Central memory CD4-positive, alpha-beta T cell (primary cell): ENCODE measurements at places on chromosomes 3 and 15.

GRCh38 chr3:182989566-182989965 is 9.2 kb upstream of the DCUN1D1 start:
- no peak for DNase-seq

DNA sequence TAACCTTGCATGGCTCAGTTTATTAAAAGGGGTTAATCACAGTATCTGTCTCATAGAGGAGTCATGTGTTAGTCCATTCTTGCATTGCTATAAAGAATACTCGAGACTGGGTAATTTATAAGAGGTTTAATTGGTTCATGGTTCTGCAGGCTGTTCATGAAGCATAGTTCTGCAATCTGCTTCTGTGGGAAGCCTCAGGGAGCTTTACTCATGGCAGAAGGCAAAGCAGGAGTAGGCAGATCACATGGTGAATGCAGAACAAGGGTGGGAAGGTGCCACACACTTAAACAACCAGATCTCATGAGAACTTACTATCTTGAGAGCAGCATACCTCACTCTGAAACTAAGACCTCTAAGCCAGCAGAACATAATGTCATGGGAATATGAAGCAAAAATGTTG is 42.2 kb upstream of the PTX3 start:
- no peak for DNase-seq

DNA sequence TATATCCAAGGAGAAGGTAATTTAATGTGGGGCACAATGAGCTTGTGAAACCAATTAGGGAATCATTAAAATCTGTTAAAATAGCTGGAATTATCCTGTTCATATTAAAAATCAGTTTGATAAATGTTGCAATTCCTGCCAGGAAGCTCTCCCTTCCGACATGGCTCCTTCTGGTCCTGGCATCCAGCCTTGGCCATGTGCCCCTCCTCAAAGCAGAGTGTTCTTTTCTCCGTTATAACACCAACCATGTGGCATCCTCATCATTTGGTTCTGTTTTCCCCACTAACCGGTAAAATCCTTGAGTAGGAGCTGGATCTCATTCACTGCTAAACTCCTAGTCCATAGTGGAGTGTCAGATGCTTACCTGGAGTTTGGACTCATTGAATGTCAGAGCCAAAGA is 127.2 kb downstream of the ARNT2 start:
- DNase-seq: no peak

DNA sequence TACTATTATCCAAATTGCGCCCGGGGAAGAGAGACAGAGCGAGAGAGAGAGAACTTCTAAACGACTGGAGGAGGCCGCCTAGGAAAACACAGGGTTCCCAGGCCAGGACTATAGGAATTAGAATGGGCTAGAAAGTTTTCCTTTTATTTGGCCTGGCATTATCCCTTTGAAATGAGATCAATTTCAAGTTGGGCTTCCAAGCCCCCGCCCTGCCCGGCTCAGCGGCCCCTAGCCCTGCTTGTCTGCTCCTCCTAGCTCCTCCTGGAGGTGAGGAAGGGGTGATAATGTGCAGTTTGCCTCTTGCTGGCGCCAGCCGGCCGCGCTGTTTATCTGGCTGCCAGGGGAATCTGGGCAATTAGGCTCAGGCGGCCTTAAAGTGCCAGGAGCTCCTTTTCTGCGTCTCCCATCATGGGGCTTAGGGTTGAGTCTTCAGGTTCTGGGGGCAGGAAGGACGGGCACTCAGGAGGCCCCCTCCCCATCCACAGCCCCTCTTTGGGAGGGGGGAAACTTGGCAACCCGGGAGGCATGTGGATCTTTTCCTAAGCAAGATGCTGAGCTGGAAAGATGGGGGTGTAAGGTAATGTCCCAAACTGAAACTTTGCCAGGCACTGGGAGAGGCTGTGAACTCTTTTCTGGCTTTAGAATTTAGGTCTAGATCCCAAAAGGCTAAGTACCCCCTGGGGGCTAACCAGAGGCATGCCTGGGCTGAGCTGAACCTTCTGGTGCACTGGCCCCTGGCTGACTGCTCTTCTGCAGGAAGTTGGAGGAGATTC is 5.5 kb downstream of the SMAD6 start:
- no peak for DNase-seq

DNA sequence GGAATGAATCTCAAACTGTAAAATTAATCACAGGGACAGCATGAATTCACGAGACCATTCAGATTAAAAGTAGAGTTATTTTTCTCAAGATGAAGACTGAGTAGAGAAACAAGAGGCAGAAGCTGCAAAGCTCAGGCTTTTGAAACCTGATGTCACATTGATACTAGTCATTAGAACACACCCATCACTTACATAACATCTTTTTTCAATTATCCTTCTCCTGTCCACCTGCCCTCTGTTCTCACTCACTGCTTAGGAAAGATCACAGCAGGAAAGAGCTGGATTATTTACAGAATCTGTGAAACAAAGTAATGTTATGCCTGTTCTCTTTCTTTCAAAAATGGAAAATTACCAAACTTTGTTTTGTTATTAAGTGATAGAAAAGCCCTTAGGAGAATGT is 72.0 kb upstream of the CDAN1 start:
- DNase-seq: no peak

- no peak for DNase-seq
Measured at GRCh38 chr3:48271763-48272498, 31.0 kb downstream of the ZNF589 start.

GRCh38 chr15:76983590-76984375 is 11.1 kb upstream of the PSTPIP1 start:
- DNase-seq: no peak

DNA sequence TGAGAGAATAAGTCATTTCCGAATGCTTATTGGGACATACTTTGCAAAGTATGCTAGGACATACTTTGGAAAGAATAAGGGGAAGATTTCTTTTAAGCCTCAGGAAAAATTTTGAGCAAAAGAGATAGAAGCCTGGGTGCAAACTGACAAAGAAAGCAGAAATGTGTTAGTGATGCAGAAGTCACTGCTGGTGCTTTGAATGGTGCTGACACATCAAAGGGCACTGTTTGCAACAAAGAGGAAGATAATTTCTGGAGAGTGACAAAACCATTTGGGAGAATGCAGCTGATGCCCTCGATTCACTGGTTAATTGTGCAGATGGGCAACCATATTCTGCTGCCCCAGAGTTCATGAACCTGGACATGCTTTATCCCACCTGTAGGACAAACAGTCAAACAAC is 11.0 kb upstream of the RAP2B start:
- no peak for DNase-seq

DNA sequence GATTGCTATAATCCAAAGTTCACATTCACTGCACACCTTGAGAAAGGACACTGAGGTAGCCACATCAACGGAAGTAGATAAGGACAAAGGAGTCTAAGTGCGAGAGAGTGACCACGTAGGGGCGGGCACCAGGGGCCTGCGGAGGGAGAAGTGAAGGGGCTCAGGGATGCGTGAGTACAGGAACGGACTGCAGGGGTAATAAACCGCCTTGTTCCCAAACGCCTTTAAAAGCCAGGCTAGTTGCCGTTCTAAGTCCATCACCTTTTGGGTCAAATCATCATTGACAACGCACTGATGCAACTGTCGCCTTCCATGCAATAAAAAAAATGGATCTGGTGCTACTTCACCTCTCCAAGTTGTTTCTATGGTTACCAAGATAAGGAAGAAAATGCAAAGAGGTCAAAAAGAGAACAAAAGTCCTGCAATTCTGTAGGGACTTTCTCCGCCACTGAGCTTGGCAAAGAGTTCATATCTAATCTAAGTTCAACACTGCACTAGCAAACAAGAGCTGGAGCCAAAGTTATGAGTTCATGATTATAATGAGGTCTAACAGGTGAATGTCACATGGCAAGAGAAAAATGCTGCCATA is 32.6 kb upstream of the ATP11B start:
- DNase-seq: no peak

DNA sequence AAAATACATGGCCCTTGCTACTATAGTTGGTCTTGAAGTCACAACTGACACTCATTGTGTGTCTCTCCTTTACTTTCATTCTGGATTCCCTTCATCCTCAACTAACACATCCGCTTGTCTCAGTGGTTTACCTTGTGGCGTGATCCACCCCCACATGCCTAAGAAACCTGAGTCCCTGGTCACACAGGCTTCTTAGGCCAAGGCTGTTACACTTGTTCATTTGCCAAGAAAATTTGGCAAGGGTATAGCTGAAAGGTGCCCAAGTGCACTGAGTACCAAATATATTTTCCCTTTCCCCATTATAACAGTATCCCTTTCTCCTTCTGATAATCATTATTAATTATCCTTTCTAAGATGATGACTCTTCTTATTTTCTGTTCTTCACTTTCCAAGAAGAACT is 207.6 kb upstream of the STAC start:
- no peak for DNase-seq

- DNase-seq: no peak
Measured at GRCh38 chr15:20358066-20358778, 183.4 kb downstream of the GOLGA6L6 start.

GRCh38 chr3:104717828-104718196 is 648.9 kb upstream of the ALCAM start:
- DNase-seq: no peak

- no peak for DNase-seq
Measured at GRCh38 chr15:24733659-24734058, 58.1 kb downstream of the NPAP1 start.

- DNase-seq: no peak
Measured at GRCh38 chr3:131082871-131083863, 56.5 kb downstream of the NEK11 start.

DNA sequence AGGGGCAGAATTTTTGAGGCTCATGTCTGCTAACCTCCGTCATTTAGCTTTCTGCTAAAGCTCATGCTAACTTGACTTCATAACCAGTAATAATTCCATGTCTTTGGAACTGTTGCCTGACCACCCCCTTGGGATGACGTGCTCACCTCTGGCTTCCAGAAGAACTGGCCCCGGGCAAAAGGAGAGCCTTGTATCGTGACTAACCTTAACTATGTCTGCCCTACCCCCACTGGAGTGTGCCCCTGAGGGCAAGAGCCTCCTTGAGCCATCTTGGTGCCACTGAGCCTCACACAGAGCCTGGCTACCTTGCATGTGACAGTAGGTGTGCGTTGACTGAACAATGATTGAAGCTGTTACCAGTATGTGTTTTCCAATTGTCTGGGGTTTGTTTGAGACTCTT is 4.7 kb downstream of the LRRK1 start:
- no peak for DNase-seq

GRCh38 chr3:154356009-154356408 is 31.7 kb upstream of the DHX36 start:
- no peak for DNase-seq

DNA sequence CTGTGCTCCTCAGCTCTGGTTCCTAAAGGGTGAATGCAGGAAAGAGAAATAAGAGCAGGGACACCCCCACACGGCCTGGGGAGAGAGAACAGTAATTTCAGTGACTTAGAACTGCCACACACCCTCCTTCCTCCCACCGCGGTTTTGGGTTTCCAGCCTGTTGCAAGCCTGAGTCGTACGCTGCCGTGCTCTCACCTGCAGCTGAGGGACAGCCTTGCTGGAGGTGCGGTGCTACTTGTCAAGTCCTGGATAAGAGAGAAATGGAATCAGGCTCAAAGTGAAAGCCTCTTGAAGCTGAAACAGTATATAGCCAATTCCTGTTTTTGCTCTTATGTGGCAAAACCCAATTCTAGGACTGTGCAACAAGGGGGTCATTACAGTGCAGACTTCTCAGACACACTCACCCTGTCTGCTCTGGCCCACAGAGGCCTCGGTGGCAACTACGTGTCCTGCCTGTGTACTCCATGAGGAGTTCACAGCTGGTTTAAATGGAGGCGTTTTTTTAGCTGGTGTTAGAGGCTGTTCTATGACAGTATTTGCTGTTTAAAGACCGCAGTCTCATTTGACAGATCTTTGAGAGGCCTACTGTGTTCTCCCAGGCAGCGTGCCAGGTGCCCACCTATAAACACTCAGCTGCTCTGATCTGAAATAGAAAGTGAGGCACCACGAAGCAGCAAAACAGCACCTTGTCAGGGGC is 42.9 kb downstream of the TBC1D2B start:
- peak; percentile 82 for DNase-seq

DNA sequence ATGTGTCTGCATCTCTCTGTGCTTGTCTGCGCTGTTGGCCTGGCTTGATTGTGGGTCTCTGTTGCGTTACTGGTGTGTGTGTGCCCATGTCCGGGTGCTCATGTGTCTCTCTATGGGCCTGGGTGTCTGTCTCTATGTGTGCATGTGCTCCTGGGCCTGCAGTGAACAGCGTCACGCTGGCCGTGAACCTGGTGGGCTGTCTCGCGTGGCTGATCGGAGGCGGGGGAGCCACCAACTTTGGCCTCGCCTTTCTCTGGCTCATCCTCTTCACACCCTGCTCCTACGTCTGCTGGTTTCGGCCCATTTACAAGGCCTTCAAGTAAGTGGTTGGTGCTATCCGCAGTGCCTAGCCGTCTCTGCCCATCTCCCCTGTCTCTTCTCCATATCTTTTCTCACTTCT is 7.0 kb upstream of the PPCDC start:
- no peak for DNase-seq

DNA sequence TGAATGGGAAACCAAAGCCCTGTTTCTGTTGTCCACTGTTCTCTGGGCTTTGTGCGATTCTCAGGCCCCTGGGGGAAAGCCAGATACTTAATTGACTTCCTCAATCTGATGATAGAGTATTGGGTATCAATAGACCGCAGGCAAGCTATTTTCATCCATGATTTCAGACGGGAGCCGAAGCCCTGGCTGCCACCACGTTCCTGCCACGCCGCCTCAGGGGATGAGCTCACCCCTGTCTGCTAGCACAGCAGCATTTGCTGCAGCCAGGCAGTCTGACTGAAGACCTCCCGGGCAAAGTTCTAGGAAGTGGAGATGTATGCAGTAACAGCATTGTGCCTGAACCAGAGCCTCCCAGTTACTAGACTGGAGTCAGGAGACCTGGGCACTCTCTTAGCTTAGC is 69.8 kb downstream of the ISG20 start:
- DNase-seq: no peak

GRCh38 chr3:62990704-62991413 is 115.6 kb upstream of the CADPS start:
- DNase-seq: no peak

DNA sequence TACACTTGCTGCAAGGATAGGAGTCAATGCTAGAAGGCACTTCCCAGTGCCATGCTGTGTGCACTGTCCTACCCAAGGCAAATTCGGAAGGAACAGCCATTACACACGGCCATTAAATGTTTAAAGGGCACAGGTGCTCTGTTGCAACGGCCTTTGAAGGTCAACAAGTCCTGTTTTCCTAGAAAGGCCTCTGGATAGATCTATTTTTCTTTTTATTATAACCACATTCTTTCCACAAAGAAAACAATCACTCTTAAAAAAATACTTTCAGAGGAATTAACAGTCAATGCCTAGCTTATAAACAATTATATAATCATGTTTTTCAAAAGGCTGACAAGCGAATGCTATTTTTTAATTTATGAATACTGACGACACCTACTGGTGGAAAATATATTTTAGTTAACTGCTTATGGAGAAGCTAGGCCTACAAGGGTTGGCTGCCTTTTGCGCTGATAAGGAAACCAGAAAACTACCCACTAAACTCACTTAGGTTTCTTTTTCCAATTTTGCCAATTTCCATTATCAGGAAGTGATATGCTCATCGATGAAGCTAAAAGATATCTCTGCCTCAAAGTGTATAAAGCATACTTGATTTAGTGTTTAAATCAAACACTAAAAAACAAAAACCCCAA is 2.4 kb downstream of the ARHGEF3 start:
- DNase-seq: peak; percentile 76

- DNase-seq: no peak
Measured at GRCh38 chr3:107430214-107430995, 53.2 kb downstream of the CCDC54 start.
